Sigmoid colon (tissue), 7 donors: ENCODE measurements at places on chromosomes 2 and 18. TPM values are rescaled to one million over a fixed set of nuclear protein-coding genes. Genes with fewer than 3 reads are reported as not detected.

UGT1A10 gene
- not detected for total RNA-seq

ARHGAP25 gene
- total RNA-seq, result 2.6 TPM

MLPH gene
- 1.8 TPM for total RNA-seq

DNA sequence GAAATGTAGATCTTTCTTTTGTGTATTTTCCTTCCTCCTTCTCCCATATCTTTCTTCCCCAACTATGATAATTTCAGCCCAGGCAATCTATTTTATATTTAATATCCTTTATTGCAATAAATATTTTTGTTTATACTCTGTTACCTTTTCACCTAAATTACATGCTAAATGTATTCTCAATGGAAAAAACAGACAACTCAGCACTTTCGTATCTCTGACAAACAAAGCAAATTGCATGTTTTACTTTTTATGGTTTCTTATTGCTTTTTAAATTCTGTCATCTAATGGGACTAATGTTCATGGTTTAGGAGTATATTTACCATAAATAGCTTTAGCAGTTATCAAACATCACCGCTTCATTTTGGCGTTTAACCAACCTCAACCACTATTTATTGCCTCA lies 74.0 kb downstream of the LRP1B start:
- no peak for DNase-seq
- H3K4me3 ChIP-seq, result no peak overlapping the region
- no peaks in the 10 kb centered on the region for H3K4me1 ChIP-seq
- H3K27me3 ChIP-seq, result no peaks in the 10 kb centered on the region
- H3K27ac ChIP-seq, result no peak overlapping the region

DNA sequence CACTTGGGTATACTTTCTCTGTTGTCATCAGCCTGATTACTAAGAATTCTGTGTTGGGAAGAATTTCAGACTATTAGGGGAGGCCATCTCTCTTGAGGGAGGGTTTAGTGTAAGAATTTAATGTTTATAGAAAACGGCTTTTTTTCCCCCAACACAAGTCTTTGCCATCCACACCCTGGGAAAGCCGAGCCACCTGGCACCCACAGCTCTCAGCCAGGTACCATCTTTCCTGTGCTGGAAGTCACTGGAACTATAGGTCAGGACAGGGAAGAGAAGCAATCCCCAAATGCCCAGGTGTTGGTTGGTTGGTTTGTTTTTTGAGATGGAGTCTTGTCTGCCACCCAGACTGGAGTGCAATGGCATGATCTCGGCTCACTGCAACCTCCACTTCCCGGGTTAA lies 155.1 kb downstream of the SMAD7 start:
- no peaks in the 10 kb centered on the region for H3K27me3 ChIP-seq
- no peak for DNase-seq
- peaks cover 17% of the 10 kb centered on the region for H3K4me1 ChIP-seq
- no peaks in the 10 kb centered on the region for H3K36me3 ChIP-seq
- H3K27ac ChIP-seq, result no peak overlapping the region

DNA sequence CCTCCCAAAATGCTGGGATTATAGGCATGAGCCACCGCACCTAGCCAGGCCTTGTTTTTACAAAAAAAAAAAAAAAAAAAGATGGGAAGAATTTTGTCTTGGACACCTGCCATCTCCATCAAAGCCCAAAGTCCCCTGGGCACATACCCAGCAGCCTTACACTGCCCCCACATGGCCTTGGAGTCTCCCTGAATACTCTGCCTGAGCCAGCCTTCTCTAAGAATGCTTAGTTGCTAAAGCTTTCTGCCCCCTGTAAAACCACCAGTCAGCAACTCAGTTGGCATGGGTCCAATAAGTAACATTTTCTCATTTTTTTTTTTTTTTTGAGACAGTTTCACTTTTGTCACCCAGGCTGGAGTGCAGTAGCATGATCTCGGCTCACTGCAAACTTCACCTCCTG lies 40.6 kb downstream of the SPC25 start:
- no peaks in the 10 kb centered on the region for H3K4me1 ChIP-seq
- H3K27me3 ChIP-seq, result no peaks in the 10 kb centered on the region
- H3K36me3 ChIP-seq, result no peaks in the 10 kb centered on the region

- peaks cover 10% of the 10 kb centered on the region for H3K4me1 ChIP-seq
- H3K27me3 ChIP-seq, result no peaks in the 10 kb centered on the region
- no peak for DNase-seq
- H3K27ac ChIP-seq, result no peak overlapping the region
Observed at GRCh38 chr2:111691164-111691875, 192.7 kb downstream of the ANAPC1 start.

- no peaks in the 10 kb centered on the region for H3K27me3 ChIP-seq
- no peak overlapping the region for H3K4me3 ChIP-seq
- no peaks in the 10 kb centered on the region for H3K36me3 ChIP-seq
- no peak overlapping the region for H3K27ac ChIP-seq
Observed at GRCh38 chr2:19456705-19457309, 98.4 kb upstream of the OSR1 start.

GRCh38 chr2:41540272-41540998 lies 507.4 kb upstream of the PKDCC start:
- H3K36me3 ChIP-seq, result no peaks in the 10 kb centered on the region
- no peaks in the 10 kb centered on the region for H3K27me3 ChIP-seq
- peak overlapping the region; percentile 57 for H3K27ac ChIP-seq

GPR45 gene
- total RNA-seq, result not detected

DNA sequence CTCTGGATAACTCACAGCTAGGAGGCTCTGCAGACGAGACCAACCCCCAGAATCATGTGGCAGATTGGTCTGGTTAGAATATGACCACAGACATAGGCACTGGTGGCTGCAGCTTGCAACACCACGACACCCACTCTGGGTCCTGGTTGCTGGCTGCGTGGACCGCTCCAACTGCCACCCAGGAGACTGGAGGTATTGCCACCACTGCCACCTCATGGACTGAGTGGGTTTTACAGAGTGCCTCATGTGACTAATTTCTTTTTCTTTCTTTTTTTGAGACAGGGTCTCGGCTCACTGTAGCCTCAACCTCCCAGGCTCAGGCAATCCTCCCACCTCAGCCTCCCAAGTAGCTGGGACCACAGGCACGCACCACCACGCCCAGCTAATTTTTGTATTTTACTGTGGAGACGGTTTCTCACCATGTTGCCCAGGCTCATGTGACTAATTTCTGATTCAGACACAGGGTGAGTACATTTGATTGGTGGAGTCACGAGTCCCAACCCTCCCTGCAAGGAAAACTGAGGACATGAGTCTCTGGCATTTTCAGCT lies 29.9 kb upstream of the NT5DC4 start:
- no peak overlapping the region for H3K27ac ChIP-seq
- H3K4me3 ChIP-seq, result no peak overlapping the region
- peak; percentile 71 for DNase-seq
- no peaks in the 10 kb centered on the region for H3K4me1 ChIP-seq
- no peaks in the 10 kb centered on the region for H3K27me3 ChIP-seq

RAX gene
- not detected for total RNA-seq

GRCh38 chr2:47964722-47965434 lies 58.6 kb upstream of the FBXO11 start:
- H3K4me3 ChIP-seq, result no peak overlapping the region
- no peak for DNase-seq
- H3K36me3 ChIP-seq, result no peaks in the 10 kb centered on the region
- no peaks in the 10 kb centered on the region for H3K4me1 ChIP-seq
- H3K27me3 ChIP-seq, result no peaks in the 10 kb centered on the region
- no peak overlapping the region for H3K27ac ChIP-seq

KIF5C gene
- 7.3 TPM for total RNA-seq

DNA sequence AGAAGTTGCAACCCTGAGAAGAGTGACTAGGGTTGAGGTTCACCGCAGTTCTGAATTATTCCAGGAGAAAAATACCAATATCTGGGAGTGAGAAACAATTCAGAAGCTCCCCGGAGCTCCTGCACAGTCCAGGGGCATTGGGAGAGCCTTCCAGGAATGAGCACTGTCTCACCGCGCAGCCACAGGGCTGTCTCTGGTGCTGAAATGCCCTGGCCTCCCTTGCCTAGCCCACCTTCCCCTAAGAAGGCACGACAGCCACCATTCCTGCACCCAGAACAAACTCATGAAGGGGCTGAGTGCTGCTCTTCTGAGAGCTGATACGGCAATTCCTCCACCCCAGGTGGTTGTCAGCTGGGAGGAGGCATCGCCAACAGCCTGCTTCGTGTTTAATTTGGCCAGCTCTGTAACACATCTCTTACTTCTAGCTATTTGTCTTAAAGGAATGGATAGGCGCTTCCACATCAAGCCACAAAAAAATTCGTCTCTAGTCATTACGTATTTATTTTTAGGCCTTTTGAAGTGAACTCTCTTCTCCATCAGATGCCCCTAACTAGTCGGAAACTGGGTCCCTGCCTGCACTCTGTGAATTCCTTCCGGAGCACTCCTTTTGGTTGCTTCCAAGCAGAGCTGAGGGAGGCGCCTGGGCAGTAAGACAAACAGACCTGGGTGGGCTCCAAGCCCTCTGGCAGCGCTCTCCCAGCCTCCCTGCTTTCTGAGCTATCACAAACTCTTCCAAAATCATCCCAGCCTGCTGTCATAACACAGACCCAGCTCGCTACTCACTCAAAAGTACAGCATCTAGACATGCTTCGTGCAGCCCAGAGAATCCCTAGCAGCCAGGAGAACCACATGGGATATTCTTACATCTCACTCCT lies 120.5 kb upstream of the CCDC68 start:
- no peaks in the 10 kb centered on the region for H3K36me3 ChIP-seq
- H3K4me3 ChIP-seq, result no peak overlapping the region
- H3K4me1 ChIP-seq, result no peaks in the 10 kb centered on the region
- no peaks in the 10 kb centered on the region for H3K27me3 ChIP-seq
- DNase-seq, result no peak

- H3K36me3 ChIP-seq, result no peaks in the 10 kb centered on the region
- H3K4me3 ChIP-seq, result no peak overlapping the region
- no peak overlapping the region for H3K27ac ChIP-seq
Observed at GRCh38 chr2:137535897-137536296, 428.4 kb upstream of the HNMT start.

TCF7L1 gene
- total RNA-seq, result 2.9 TPM

KCNK3 gene
- total RNA-seq, result 6.9 TPM

DNA sequence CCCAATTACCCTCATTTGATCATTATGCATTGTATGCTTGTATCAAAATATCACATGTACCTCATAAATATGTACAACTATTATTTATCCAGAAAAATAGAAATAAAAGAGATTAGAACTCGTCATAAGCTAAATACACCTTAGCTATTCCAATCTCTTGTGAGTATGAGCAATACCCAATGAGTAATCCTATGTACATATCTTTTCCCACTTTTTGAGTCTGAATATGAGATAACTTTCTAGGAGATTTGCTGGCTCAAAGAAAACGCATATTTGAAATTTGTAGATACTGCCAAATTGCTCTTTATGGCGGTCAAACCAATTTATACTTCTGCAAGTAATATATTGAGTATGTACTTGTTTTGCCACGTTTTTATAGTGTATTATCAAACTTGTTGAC lies 24.1 kb downstream of the PRKD3 start:
- no peak overlapping the region for H3K4me3 ChIP-seq
- no peaks in the 10 kb centered on the region for H3K27me3 ChIP-seq
- H3K27ac ChIP-seq, result no peak overlapping the region
- no peak for DNase-seq

GRCh38 chr2:201956361-201956760 lies 77.3 kb upstream of the FZD7 start:
- no peak overlapping the region for H3K4me3 ChIP-seq
- no peaks in the 10 kb centered on the region for H3K4me1 ChIP-seq
- H3K27me3 ChIP-seq, result no peaks in the 10 kb centered on the region
- H3K36me3 ChIP-seq, result no peaks in the 10 kb centered on the region

DNA sequence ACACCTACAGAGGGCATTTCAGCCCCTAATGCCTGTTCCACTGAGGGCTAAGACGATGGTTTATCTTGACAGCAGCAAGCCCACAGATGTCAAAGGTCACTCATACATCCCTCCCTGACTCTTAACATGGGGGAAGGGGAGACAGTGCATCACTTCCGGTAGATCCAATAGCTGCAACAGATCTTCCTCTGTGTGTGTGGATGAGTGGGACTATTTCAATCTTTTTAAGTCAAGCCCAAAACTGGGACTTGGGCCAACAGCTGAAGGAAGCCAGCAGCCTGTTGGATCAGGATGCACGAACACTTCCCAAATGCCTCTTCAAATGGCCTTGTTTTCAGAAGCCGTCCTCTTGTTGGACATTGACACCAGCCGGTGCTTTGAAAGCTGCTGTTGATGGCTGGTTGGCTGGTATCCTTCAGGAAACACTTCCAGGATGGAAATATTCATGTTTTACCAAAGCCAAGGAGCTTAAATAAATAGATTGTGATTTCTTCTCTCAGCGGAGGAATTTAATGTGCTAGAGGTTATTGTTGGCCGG lies 59.2 kb downstream of the IL1R2 start:
- no peak overlapping the region for H3K4me3 ChIP-seq
- peak overlapping the region; percentile 89 for H3K27ac ChIP-seq
- no peaks in the 10 kb centered on the region for H3K27me3 ChIP-seq
- DNase-seq, result peak; percentile 97
- H3K4me1 ChIP-seq, result peaks cover 47% of the 10 kb centered on the region

CHRND gene
- total RNA-seq, result not detected

- H3K27me3 ChIP-seq, result no peaks in the 10 kb centered on the region
- no peaks in the 10 kb centered on the region for H3K36me3 ChIP-seq
- H3K4me1 ChIP-seq, result no peaks in the 10 kb centered on the region
- H3K27ac ChIP-seq, result no peak overlapping the region
Observed at GRCh38 chr2:74816540-74817303, 17.2 kb upstream of the HK2 start.

- H3K27ac ChIP-seq, result no peak overlapping the region
- no peaks in the 10 kb centered on the region for H3K36me3 ChIP-seq
- no peak for DNase-seq
- no peaks in the 10 kb centered on the region for H3K27me3 ChIP-seq
Observed at GRCh38 chr2:120947327-120947726, 211.7 kb downstream of the GLI2 start.

- peak overlapping the region; percentile 95 for H3K27ac ChIP-seq
- DNase-seq, result peak; percentile 57
- H3K4me1 ChIP-seq, result peaks cover 72% of the 10 kb centered on the region
- no peaks in the 10 kb centered on the region for H3K36me3 ChIP-seq
- no peak overlapping the region for H3K4me3 ChIP-seq
Observed at GRCh38 chr2:23622966-23623675, 238.1 kb downstream of the KLHL29 start.

DNA sequence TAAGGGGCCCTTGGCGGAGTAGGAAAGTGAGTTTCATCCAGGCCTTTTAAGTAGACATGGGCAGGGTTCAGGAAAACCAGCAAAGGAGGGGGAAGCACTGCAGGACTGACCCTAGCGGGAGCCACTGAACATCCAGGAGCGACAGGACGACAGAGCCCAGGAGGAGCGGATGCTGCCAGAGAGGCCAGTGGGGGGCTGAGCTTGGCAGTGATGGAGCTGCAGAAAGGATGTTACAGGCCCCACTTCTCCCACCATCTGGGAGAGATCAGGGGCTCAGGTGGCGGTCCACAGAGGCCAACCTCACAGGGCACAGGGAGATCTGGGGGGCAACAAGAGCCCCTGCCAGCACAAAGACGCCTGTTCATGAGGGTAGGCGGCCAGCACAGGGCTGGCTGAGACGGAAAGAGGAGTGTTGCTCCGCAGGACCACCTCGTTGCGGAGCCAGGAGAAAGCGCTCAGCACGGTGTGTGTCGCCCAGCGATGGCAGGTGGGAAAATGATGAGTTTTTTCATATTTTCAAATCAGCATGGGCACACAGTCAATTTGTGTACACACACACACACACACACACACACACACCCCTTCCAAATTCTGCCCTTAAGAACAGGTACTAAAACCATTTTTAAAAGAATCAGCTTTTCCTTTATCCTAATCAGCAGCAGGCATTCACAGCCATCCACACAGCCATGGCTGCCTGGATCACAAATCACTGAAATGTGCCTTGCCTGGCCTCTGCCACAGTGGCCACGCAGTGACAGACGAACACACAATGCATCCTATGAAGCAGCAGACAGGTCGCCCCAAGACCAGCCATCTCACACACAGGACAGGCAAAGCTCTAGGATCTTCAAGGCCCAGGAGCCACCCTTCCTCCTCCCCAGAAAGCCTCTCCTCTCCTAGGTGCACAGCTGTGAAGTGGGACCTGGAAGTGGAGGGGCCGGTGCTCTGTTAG lies 63.2 kb downstream of the NDUFA10 start:
- no peak overlapping the region for H3K4me3 ChIP-seq
- H3K27me3 ChIP-seq, result no peaks in the 10 kb centered on the region
- no peak overlapping the region for H3K27ac ChIP-seq
- DNase-seq, result peak; percentile 50
